Hypothalamus (tissue), 51 donors: ENCODE measurements at places on chromosomes 5 and 9.

GRCh38 chr5:142404046-142404477 is 79.2 kb upstream of the SPRY4 start:
- no peak for DNase-seq

GRCh38 chr9:31304576-31304975 is 1079.9 kb upstream of the ACO1 start:
- DNase-seq: no peak

DNA sequence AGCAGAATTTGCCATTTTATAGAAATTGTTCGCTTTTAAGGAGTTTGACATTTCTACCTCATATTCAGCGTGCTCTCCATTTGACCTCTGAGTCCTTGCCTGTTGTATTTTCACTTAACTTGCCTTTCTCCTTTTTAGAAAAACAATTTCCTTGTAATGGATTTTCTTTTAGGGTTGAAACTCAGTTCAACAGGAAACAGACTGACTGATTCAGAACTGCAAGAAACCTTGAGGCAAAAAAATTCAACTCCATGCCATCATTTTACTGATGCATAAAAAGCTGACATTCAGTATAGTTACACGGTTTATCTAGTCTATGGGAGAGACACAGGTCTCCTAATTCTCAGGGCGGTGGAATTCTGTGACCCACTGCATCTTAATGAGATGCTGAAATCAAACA is 59.8 kb downstream of the MRPS30 start:
- no peak for DNase-seq

DNA sequence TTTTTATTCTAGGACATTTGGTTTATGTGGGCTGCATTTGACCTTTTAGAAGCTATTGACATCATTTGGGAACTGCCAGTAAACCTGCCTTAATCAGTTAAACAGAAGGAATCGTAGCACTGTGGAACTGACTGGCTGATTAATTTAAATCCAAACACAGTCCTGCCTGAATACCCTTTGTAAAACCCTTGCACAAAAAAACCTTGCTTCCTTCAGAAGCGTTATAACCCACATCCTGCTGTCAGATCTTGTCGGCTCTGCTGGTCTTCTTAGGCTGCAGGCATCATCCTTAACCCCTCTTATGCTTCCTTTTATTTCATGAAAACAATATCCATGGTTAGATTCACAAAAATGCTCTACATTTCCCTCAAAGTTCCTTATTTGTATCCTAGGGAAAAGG is 46.3 kb downstream of the PAM start:
- DNase-seq: no peak

DNA sequence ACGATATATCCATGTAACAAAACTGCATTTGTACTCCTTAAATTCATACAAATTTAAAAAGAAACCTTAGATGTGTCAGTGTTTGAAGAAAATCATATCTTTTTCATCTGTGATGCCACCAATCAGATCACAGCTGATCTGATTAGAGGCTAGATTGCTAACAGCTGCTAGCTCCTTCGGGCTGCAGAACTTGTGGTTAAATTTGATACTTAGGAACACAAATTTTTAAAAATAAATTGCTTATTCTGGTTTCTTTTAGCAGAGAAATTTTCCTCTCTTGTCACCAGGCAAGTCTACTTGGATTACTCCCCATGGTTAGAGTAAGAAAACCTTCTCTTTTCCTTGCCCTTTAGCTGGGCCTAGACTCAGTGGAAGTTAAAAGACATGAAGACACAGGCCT is 94.6 kb upstream of the RANBP6 start:
- no peak for DNase-seq

- no peak for DNase-seq
Measured at GRCh38 chr5:97534166-97534565, 351.1 kb upstream of the RIOK2 start.

DNA sequence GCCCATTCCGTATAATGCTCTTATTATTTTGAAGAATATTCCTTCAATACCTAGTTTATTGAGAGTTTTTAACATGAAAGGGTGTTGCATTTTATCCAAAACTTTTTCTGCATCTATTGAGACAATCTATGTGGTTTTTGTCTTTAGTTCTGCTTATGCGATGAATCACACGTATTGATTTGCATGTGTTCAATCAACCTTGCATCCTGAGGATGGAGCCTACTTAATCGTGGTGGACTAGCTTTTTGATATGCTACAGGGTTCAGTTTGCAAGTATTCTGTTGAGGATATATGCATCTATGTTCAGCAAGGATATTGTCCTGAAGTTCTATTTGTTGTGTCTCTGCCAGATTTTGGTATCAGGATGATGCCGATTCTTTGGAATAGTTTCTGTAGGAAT is 1070.3 kb upstream of the CDH18 start:
- DNase-seq: no peak

DNA sequence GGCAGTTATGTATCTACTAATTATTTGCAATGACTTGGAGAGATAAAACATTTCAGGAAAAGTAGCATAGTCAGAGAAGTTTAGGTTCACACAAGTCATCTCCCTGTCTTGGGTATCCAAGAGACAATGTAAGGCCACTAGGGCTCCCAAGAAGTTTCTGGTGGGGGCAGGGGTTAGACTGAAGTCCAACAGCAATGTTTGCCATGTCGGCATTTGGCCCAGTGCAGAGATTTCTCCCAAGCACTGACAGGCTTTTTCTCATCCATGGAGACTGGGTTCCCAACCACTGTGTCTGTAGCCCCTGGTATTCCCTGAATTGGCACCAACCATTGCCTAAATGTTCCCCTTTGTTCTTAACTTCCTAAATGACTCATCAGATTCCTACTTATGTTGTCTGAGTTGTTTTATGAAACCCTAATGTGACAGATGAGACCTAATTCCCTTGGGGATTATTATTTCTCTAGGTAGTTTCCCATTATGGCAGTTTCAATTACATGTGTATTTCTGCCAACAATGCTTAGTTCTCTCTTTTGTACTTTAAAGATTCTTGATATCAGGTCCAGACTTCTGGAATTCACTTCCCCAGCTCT is 103.6 kb upstream of the EGFLAM start:
- DNase-seq: no peak

DNA sequence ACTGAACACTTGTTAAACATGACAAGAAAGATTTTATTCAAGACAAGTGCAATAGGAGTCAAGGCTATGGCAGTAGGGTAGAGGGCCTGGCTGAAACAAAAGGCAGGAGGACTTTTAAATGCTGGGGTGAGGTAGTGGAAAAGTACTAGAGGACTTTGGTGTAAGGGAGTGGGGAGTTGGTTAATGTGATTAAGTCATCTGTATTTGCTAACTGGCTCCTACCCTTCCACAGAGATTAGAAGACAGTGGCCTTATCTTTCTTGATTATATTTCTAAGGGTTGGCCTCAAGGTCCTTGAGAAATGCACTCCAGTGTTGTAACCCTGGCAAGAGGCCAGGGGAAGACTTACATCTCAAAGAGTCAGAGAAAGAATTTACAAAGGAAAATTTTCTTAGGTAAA is 160.2 kb upstream of the FTMT start:
- no peak for DNase-seq
